Endothelial cell (in vitro differentiated cells): ENCODE measurements at places on chromosomes 13 and 19. TPM values are rescaled to one million over a fixed set of nuclear protein-coding genes. Genes with fewer than 3 reads are reported as not detected.

The APLP1 gene
- 11.5 TPM for total RNA-seq

The CYSLTR2 gene
- not detected for total RNA-seq

The SPACA4 gene
- total RNA-seq, result not detected

The RASGRP4 gene
- 8.1 TPM for total RNA-seq

The RAB3A gene
- 3.1 TPM for total RNA-seq

The LILRB3 gene
- not detected for total RNA-seq

The KLHL1 gene
- not detected for total RNA-seq
